Activated CD8-positive, alpha-beta memory T cell treated with anti-CD3 and anti-CD28 coated beads, Interleukin-2, amount 10 ng/mL, durations not matched to agents 7 days and 5 days (primary cell): ENCODE measurements at places on chromosomes 6 and 20. TPM values are rescaled to one million over a fixed set of nuclear protein-coding genes. Genes with fewer than 3 reads are reported as not detected.

- H3K27ac ChIP-seq, result no peak overlapping the region
- H3K27me3 ChIP-seq, result peaks cover 38% of the 10 kb centered on the region
- DNase-seq, result no peak
These were observed 2.5 kb downstream of the TRIM10 start for GRCh38 chr6:30158475-30159040.

DNA sequence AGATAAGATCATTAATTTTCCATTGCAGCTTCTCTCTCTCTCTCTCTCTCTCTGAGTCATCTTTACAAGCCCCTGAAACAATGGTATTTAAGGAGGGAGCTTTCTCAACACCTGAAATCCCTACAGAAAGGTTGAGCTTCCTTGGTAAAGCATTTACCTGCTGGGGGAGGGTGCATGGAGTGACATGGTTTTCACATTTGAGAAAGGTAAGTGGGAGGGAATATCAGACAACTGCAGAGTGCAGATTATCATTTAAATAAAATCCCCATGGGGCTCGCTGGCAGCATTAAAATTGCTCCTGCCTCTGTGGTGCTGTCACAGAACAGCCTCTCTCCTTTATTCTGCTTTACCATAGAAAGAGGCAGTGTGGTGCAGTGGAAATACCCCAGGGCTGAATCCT is 10.3 kb upstream of the PDYN start:
- H3K27ac ChIP-seq, result no peak overlapping the region
- no peaks in the 10 kb centered on the region for H3K4me1 ChIP-seq
- no peaks in the 10 kb centered on the region for H3K27me3 ChIP-seq

- no peak overlapping the region for H3K27ac ChIP-seq
- DNase-seq, result no peak
- no peak overlapping the region for H3K4me3 ChIP-seq
- peaks cover 16% of the 10 kb centered on the region for H3K4me1 ChIP-seq
- H3K36me3 ChIP-seq, result no peaks in the 10 kb centered on the region
- no peaks in the 10 kb centered on the region for H3K27me3 ChIP-seq
These were observed 34.4 kb downstream of the RRBP1 start for GRCh38 chr20:17647391-17648314.

DNA sequence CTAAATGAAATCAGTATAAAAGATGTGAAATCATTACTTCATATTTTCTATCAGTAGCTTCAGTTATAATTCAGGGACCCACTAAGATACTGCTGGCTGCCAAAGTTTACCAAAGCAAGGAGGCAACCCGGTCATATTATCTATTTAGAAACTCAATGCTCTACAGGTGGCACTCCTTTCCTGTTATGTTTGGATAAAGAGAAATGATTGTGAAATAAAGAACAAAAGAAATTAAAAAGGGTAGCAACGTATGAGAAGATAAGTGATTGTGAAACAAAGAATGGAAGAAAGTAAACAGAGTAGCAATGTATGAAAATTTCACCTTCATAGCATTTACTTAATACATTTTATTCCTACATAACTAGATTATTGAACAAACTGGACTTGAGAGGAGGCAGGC is 45.2 kb downstream of the RSPH3 start:
- no peak for DNase-seq
- no peak overlapping the region for H3K4me3 ChIP-seq
- H3K4me1 ChIP-seq, result no peaks in the 10 kb centered on the region
- H3K27me3 ChIP-seq, result peaks cover 4% of the 10 kb centered on the region
- no peak overlapping the region for H3K27ac ChIP-seq
- H3K36me3 ChIP-seq, result no peaks in the 10 kb centered on the region

GRCh38 chr6:100454551-100455229 is 10.0 kb downstream of the SIM1 start:
- peaks cover 4% of the 10 kb centered on the region for H3K4me1 ChIP-seq
- peaks cover 10% of the 10 kb centered on the region for H3K36me3 ChIP-seq
- peak overlapping the region; percentile 50 for H3K27ac ChIP-seq

GRCh38 chr20:6700563-6701329 is 66.7 kb upstream of the BMP2 start:
- H3K27me3 ChIP-seq, result no peaks in the 10 kb centered on the region
- no peaks in the 10 kb centered on the region for H3K36me3 ChIP-seq
- no peaks in the 10 kb centered on the region for H3K4me1 ChIP-seq
- no peak overlapping the region for H3K27ac ChIP-seq

GRCh38 chr6:43773050-43773979 is 3.3 kb downstream of the VEGFA start:
- DNase-seq, result peak; percentile 77
- peak overlapping the region; percentile 94 for H3K4me3 ChIP-seq
- peak overlapping the region; percentile 85 for H3K27ac ChIP-seq
- H3K27me3 ChIP-seq, result no peaks in the 10 kb centered on the region

DNA sequence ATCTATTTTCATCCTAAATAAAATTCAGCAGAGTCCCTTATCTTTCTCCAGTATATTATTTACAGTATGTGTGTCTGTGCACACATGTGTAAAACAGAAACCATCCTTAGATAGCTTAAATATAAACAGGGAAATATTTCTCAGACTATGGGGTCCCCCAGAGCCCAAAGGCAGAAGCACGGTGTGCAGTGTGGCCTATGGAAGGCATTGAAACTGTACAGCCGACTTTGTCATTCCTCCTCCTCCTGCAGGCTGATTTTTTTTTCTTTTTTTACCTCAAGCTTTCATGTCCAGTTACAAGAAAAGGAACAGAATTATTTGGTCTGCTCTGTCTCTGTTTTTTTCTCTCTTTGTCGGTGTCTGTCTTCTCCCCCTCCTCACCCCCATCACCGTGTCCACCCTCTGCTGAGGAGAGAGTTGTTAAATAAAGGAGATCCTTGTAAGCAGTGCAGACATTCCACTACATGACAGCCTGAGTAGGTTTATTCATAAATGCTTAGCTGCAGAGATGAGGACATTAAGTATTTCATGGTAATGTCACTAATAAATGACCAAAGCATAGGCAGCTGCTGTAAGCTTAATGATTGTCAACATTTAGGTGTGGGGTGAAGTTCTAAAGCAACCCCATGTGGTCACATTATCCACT is 31.8 kb upstream of the SLC35D3 start:
- no peak for DNase-seq
- H3K36me3 ChIP-seq, result peaks cover 2% of the 10 kb centered on the region
- H3K4me3 ChIP-seq, result no peak overlapping the region
- no peaks in the 10 kb centered on the region for H3K27me3 ChIP-seq
- H3K4me1 ChIP-seq, result peaks cover 12% of the 10 kb centered on the region

- H3K36me3 ChIP-seq, result no peaks in the 10 kb centered on the region
- H3K27me3 ChIP-seq, result peaks cover 31% of the 10 kb centered on the region
- H3K4me1 ChIP-seq, result peaks cover 12% of the 10 kb centered on the region
- H3K27ac ChIP-seq, result no peak overlapping the region
These were observed 7.4 kb upstream of the IGF2R start for GRCh38 chr6:159961528-159961927.

DNA sequence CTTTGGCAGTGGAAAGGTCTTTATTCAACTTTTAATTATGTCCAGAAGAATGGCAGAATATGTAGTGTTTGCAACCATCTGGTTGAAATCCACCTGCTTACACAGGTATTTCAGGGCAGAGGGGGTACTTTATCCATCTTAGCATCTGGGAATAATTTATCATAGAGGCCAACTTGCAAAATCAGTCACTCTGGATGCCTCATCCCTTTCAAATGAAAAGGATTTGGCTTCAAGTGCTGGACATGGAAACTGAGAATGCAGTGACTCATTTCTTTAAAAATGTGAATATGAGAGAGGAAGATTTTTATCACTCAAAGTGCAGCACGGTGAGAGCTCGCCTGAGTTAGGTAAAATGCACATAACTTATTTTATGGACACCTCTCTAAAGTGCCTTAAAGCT is 758.3 kb downstream of the KIF16B start:
- no peaks in the 10 kb centered on the region for H3K27me3 ChIP-seq
- no peaks in the 10 kb centered on the region for H3K36me3 ChIP-seq
- no peak overlapping the region for H3K27ac ChIP-seq
- DNase-seq, result no peak
- H3K4me3 ChIP-seq, result no peak overlapping the region
- H3K4me1 ChIP-seq, result no peaks in the 10 kb centered on the region

Gene CNBD2
- total RNA-seq, result 7.8 TPM

Gene XKR7
- not detected for total RNA-seq
